Caco-2 (cell line): ENCODE measurements at places on chromosomes 6 and 20. TPM values are rescaled to one million over a fixed set of nuclear protein-coding genes. Genes with fewer than 3 reads are reported as not detected.
A peak's percentile ranks its signal among the peaks of the same experiment; 100 is the strongest.

The ENPP5 gene
- total RNA-seq: 1.4 and 2.3 TPM in 2 replicates

The SCRT2 gene
- total RNA-seq: not detected in 2 replicates

DNA sequence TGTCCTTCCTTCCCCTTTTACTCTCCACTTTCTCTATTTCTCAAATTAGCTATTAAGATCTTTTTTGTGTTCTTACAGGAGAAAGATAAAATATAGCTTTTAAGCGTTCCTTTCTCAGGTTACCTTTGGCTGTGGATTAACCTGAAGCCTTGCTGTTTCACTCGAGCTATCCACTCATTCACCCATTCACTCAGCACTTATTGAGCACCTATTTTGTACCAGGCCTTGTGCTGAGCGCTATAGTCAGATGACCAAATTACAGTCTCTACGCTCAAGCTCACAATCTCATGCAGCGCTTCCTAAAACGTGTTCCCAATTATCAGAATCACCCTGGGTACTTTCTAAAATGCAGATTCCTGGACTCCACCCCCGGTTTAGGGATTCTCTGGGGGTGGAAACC is 1.8 kb upstream of the CEP250 start:
- no peak for DNase-seq
- H3K4me1 ChIP-seq: peaks cover 5% of the 10 kb centered on the region
- H3K4me3 ChIP-seq: peak overlapping the region; percentile 50
- H3K36me3 ChIP-seq: no peaks in the 10 kb centered on the region

- no peaks in the 10 kb centered on the region for H3K36me3 ChIP-seq
- no peak overlapping the region for H3K4me3 ChIP-seq
- H3K4me1 ChIP-seq: peaks cover 26% of the 10 kb centered on the region
- no peak for DNase-seq
- H3K27ac ChIP-seq: no peak overlapping the region
These were observed 99.1 kb downstream of the ALDH8A1 start for GRCh38 chr6:134850721-134851305.

The GHRH gene
- total RNA-seq: not detected in 2 replicates
